ENCODE measurements at places on chromosomes 1 and 21.
A peak's percentile ranks its signal among the peaks of the same experiment; 100 is the strongest.

- no peak for DNase-seq
Measured at GRCh38 chr21:16377857-16378256, 648.1 kb downstream of the USP25 start.

GRCh38 chr1:208807446-208808127 is 563.4 kb upstream of the PLXNA2 start:
- no peak for DNase-seq

DNA sequence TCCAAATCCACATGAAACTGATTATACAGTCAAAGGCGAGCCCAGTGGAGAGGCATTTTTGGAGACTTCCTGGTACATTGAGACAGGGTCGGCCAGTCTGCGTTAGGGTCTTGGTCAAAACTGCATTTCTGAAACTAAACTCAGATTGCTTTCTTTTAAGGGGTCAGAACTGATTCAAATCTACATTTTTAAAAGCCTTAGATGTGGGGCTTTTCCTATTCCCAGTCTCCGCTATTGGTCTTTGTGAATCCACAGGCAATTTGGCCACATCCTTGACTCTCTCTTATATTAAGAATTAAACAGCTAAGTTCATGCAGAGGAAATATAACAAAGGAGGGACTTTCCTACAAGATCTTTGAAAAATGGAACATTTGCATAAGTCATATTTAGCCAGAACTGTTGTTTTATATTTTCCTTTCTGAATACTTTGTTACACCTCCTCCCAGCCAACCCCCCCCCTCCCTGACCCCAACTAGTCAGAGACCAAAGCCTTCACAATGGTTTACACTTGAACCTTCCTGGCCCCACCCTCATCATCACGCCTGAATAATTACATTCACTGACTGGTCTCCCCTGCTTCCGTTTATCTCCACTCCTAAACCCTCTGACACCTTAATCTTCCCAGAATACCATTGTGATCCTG is 30.9 kb downstream of the SELL start:
- DNase-seq: no peak

DNA sequence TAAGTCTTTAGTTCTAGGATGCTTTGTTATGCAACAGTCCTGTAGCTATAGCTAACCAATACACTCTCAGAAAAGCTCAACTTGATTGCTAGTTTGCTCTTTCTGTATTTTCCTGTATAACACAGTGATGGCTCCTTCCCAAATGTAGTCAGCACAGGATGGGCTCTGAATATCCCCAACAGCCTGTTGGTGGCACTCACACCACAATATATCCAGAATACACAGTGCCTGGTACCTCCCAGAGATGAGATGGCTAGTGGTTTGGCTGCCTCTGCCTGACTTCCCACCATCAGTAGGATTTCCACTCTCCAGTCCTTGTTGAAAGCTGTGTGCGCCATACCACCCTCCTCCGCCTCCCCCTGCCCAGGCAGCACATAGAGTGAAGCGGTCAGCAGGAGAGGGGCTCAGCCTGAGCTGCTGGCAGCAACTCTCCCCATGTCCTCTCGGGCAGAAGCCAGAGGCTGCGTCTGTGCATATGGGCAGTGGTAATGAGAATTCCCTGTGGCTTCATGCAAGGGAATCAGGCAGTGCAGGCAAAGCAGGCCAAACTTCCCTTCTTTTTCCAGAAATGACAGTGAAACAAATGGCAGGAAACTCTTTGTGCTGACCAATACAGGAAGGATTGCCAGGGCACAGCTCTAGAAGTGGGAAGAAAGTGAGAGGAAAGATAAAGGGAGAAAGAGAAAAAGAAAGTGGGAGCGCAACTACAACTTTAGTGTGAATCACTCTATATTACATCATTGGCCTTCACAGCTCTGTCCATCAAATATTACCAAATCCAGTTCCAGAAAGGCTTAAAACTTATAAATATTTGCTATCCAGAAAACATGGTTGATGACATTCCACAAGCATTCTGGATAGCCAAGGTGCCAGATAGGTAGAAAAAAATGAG is 49.7 kb downstream of the LMX1A start:
- DNase-seq: no peak

DNA sequence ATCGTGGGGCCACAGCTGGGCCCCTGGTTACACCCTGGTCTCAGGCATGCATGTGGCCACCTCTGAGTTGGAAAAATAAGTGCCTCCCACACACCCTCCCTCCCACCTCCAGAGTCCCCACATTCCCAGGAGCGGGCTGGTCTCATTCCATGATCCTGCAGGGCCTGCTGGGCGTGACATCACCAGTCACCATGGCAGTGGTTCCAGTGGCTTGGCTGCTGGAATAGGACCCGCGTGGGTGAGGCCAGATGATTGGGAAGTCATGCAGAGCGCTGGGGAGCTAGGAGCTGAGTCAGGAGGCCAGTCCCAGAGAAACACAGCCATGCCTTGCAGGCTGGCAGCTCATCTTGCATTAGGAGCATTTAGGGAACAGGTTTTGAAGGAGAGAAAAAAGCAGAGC is 125.4 kb upstream of the TMEM51 start:
- no peak for DNase-seq

GRCh38 chr1:116852910-116853309 is 56.8 kb upstream of the PTGFRN start:
- DNase-seq: no peak

- peak; percentile 93 for DNase-seq
Measured at GRCh38 chr21:25487046-25487594, 120.2 kb downstream of the MRPL39 start.

DNA sequence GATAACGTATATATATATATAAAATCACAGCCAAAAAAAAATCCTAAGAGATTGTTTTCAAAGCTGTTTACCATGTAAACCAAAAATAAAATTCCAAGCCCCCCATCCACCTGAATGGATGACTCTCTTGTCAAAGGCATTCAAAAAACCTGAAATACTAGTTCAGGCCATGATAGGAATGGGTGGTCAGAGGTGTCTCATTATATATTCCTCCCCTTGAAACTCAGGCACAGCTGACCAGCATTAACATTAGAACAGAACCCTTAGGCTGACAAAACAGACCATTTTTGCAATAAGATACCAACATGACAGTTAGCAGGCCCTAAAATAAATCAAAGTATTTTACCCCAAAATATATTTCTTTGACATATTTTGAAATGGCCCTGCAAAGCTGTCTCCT is 122.5 kb downstream of the DNM3 start:
- no peak for DNase-seq

DNA sequence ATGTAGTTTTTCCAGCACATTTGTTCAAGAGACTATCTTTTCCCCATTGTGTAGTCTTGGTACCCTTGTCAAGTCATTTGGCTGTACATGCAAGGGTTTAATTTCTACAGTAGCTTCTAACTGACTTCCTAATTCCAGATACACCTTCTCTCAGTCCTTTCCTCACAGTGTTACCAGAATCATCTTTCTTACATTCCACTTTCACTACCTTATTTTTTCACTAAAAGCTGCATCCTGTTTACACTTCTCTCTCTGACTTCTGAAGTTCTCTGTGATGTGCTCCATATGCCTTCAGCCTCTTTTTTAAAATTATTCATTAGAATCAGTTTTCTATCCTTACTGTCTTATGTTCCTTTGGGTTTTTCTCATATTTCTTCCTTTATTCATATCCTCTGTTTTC is 57.1 kb upstream of the RWDD3 start:
- no peak for DNase-seq

DNA sequence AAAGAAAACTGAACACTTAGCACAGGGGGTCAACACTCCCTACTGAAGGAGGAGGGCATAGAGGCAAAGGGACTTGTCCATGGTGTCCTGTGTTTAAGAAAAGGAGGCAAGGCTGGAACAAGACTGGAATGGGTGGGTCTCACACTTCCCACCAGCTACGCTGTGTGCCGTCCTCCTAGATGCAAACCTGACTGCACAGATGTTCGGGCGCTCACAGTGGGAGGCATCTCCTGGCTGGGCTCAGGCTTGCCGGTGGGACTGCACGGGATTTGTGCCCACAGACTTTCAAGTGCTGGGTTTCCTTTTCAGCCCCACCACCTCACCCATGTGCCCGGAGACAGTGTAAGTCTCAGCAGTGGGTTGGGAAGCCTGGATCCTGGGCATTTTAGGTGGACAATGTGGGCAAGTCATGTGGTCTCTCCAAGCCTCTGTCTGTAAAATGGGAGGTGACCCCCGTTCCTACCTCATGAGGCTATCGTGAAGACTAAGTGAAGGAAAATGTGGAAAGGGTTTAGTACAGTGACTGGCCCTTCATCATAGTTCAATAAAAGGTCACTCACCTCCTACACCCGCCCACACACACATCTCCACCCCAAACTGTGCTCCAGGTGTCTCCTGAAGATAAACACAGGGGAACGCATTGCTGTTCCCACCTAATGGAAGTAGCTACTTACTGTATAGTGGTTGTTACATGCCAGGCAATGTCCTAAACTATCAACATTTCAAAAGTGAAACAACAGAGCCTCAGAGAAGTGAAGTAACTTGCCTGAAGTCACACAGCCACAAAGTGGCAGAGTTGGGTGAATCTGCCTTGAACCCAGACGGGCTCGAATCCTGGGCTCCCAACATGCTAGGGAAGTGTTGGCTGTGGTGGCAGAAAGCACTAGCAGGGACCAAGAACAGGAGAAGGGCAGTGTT is 36.0 kb downstream of the ATP1A1 start:
- no peak for DNase-seq

DNA sequence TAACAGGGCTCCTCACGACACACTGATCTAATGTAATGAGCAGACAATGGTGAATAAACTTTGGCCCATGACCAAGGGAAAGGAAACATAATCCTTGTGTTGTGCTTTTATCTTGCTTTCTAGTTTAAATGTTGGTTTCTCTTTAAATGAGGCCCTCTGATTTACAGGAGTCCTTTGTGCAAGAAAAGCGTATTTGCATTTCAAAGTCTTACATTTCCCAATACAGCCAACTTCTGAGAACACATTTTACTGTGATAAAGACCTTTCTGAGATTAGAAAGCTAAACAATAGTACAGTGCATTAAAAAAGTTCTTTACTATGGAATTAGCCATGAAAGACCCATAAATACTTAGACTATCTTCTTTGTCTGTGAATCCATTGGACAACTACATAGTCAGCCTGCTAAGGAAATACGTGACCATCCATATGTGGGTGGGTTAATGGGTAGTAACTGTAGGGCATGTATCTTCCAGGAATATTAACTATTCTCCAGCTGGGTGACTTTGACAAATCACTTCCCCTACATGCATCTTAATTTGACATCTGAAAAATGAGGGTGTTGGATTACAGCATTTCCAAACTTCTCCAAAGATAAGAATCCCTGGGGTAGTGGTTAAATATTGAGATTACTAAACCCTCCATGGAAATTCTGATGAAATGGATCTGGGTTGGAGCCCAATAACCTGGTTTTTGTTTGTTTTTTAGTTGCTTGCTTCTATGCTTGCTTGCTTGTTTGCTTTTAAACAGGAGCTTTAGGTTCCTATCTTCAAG is 50.3 kb upstream of the USP1 start:
- DNase-seq: no peak

Measured in OCI-M1 (cell line).